ENCODE measurements at places on chromosomes 7 and 10.

DNA sequence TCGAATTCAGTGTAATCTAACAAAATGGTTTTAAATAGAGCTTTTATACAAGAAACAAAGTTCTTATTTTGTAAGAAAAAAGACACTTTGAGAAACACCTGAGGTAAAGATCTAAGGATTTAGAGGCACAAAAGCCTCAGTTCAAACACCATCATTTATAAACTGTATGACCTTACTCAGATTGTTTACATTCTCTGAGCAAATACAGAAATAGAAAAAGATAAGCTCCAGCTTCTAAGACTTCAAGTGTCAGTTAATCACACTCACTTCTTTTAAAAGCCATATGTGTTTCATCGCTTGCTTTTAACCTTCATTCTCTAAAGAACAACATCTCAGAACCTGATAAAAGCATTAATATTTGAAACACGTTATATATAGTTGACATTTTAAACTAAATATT is 27.9 kb downstream of the CADPS2 start:
- peak; percentile 50 for DNase-seq

DNA sequence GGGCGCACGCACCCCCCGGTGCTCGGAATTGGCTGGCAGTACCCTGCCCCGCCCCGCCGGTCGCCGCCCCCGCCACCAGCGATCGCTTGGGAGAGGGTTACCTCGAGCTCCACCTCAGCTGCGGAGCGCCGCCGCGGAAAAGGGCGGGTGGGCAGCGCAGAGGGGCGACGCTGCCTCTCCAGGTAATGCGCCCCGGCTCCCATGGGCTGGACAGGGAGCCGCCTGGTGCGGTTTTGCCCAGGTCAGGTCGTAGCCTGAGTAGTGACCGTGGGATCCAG is 1.3 kb downstream of the PFKFB3 start:
- no peak for DNase-seq

DNA sequence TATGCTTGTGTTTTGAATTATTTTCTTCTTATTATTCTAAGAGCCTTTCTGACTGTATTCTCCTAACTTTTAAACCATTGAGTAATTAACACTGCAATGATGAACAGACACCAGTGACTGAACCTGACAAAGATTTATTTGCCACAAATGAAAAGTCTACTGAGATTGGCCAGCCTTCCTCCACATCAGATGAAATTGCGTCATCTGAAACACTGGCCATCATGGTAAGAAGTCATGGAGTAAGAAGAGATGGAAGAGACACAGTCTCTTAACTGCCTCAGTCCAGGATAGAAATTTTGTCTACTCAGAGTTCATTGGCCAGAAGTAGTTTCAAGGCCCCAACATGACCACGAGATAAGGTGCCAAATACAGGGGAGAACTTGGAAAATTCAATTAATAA is 357.8 kb downstream of the BMPER start:
- DNase-seq: no peak

GRCh38 chr10:58608351-58608750 is 95.7 kb downstream of the BICC1 start:
- DNase-seq: no peak

DNA sequence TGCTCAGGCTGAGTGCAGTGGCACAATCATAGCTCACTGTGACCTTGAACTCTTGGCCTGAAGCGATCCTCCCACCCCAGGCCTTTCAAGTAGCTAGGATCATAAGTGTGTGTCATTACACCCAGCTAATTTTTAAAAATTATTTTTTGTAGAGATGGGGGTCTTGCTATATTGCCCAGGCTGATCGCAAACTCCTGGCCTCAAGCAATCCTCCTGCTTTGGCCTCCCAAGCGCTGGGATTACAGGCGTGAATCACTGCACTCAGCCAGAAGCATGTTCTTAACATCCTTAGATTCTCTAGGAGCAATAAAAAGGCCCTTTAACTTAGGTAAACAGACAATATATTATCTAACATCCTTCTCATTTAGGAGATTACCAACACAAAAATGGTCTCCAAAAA is 38.3 kb upstream of the EFCAB10 start:
- no peak for DNase-seq

GRCh38 chr7:129166745-129167144 is 21.7 kb upstream of the SMO start:
- no peak for DNase-seq

DNA sequence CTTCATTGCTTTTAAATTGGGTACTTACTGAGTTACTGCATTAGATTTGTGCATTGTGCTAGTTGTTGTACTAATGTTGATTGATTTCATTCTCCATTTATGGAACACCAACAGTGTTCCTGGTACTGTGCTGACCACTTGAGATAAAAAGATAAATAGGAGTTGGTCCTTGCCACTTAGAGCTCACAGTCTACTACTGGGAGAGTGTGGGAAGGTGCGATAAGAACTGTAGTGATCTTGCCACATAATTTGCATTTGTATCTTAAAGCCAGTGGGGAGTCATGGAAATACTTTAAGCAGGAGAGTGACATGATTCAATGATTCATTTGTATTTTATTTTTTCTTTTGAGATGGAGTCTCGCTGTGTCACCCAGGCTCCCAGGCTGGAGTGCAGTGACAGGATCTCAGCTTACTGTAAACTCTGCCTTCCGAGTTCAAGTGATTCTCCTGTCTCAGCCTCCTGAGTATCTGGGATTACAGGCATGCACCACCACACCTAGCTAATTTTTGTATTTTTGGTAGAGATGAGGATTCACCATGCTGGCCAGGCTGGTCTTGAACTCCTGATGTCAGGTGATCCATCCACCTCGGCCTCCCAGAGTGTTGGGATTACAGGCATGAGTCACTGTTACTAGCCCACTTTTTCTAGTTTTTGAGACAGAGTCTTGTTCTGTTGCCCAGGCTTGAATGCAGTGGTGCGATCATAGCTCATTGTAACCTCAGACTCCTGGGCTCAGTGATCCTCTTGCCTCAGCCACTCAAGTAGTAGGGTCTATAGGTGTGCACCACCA is 51.2 kb upstream of the TMEM248 start:
- no peak for DNase-seq

DNA sequence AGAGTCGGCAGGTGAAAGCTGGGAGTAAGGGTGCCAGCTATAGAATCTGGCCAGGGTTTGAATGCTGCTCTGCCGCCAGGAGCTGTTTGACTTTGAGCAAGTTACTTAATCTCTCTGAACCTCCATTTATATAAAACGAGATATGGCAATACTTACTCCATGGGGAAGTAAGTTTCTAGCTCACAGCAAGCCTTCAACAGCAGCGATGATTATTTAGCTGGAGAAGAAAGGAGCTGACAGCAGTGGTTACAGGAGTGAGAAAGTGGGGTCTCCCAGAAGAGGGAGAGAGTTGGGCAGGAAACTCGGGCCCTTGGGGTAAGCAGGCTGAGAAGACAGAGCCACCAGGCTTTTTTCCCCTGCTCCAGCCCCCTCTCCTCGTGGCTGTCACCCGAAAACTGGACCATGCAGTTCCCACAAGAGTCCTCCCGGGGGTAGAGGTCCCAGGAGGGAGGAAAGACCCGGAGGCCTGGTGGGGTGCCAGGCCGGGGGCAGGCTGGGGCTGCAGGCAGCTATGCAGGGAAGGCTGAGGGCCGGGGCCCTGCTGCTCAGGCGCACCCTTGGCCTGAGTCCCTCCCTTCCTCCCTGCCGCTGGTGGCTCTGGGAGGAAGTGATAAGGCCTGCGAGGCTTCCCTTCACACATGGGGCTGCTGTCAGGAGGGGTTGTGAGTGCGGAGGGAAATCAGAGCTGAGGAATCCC is 3.5 kb downstream of the NOS3 start:
- DNase-seq: no peak
